ENCODE measurements at places on chromosomes 5 and 9. TPM values are rescaled to one million over a fixed set of nuclear protein-coding genes. Genes with fewer than 3 reads are reported as not detected.

Gene ABLIM3
- 71.1 TPM for polyA plus RNA-seq

Gene P4HA2
- polyA plus RNA-seq: 184 TPM

Gene F2RL2
- polyA plus RNA-seq: 30.9 TPM

Gene SGCD
- polyA plus RNA-seq: 5.8 TPM

Gene SLC45A2
- polyA plus RNA-seq: 0.07 TPM

Gene IFNA6
- not detected for polyA plus RNA-seq

Gene SLC34A3
- polyA plus RNA-seq: not detected

Gene PCDHA6
- polyA plus RNA-seq: not detected

Data from IMR-90 (cell line).